ENCODE measurements at places on chromosomes 5 and 9.

DNA sequence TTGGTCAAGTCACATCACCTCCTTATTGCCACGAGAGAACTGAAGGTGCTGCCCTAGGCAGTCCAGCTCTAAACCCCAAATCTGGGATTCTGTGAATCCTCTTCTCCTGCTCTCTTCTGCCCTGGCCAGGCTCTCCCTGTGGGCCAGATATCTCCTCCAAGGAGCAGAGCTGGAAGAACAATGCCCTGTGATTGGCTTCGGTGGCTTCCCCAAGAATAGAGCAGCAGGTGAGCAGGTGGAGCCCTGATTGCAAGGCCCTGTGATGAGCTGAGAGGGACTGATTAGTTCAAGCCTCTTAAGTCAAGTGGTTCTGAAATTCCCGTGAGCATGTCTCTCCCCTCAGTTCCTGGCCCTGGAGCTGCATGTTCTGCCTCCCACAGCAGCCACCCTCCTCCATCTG, 175.3 kb upstream of the BRINP1 start:
- no peak for DNase-seq

DNA sequence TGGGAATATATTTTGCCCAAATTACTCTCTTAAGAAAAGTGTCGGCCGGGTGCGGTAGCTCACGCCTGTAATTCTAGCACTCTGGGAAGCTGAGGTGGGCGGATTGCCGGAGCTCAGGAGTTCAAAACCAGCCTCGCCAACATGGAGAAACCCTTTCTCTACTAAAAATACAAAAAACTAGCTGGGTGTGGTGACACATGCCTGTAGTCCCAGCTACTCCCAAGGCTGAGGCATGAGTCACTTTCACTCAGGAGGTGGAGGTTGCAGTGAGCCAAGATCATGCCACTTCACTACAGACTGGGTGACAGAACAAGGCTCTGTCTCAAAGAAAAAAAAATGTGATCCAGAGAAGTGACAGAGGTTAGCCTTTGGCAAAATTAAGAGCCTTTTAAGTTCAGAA, 26.4 kb upstream of the TMEM171 start:
- no peak for DNase-seq

DNA sequence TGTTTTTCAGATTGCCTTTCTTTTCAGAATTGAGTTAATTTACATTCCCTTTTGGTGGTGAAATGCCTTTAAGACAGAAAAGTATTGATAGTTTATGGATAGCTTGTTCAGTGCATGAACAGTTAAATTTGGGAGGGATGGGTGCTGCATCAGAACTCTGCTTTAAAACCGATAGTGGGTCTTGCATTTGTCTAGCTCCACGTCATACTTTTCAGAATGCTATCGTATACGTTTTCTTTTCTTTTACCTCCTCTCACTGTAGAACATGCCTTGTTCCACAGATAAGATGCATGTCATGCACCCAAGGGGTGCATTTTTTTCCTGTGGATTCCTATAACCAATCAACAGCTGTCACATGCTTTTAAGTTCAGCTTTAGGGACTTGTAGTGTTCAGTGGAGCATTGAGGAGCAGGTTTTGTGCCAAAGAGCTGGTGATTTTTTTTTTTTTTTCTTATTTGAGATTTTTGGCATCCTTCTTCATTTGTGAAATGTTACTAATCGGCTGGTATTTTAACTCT, 2.3 kb downstream of the SLC44A1 start:
- no peak for DNase-seq

- no peak for DNase-seq
Measured at GRCh38 chr5:390623-391491, 52.1 kb upstream of the EXOC3 start.

DNA sequence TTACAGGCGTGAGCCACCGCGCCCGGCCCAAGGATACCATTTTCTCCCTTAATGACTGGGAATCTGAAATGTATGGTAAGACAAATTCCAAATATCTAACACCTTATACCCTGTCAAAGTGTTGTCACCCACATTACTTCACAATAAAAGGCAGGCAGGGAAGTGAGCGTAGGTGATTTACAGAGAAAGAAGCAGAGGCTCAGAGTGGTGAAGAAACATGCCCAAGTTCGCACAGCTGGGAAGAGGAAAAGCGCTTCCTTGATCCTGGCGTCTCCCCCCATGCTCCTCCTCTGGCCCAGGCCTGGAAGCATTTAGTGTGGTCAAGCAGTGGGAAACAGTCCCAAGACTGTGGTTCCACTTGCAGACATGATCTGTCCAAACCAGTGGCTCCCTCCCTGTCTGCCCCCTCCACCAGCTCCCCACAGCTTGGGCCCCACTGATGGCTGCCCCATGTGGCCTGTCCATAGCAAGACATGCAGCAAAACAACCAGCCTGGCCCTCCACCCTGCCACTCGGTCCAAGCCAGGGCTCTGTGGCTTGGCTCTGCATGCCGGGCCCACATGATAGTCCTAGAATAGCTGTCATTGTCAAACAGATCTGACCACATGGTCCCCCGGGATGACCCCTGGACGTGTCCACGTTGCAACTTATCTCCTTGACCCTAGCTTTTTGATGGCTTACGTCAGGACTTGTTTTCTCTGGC, 107.2 kb downstream of the TTLL11 start:
- DNase-seq: no peak

- DNase-seq: no peak
Measured at GRCh38 chr9:37421914-37422288, 595 bp upstream of the GRHPR start.

DNA sequence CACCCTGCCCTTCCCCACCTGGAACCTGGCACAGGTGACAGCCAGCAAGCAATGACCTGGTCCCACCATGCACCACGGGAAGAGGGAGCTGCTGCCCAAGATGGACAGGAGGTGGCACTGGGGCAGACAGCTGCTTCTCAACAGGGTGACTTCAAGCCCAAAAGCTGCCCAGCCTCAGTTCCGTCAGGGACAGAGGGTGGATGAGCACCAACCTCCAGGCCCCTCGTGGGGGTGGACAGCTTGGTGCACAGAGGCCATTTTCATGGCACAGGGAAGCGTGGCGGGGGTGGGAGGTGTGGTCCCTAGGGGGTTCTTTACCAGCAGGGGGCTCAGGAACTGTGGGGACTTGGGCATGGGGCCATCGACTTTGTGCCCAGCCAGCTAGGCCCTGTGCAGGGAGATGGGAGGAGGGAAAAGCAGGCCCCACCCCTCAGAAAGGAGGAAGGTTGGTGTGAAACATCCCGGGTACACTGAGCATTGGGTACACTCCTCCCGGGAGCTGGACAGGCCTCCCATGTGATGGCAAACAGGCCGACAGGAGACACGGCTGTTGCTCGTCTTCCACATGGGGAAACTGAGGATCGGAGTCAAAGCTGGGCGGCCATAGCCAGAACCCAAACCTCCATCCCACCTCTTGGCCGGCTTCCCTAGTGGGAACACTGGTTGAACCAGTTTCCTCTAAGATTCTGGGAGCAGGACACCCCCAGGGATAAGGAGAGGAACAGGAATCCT, 1.9 kb downstream of the CEL start:
- no peak for DNase-seq

- DNase-seq: no peak
Measured at GRCh38 chr9:137430723-137431415, 7.7 kb downstream of the NOXA1 start.

- no peak for DNase-seq
Measured at GRCh38 chr5:137487600-137487999, 11.5 kb downstream of the SPOCK1 start.

GRCh38 chr9:28287455-28287854, 714.2 kb upstream of the C9orf72 start:
- DNase-seq: no peak

- no peak for DNase-seq
Measured at GRCh38 chr5:144013816-144014215, 156.6 kb downstream of the YIPF5 start.

- DNase-seq: no peak
Measured at GRCh38 chr9:124766815-124767554, 4.1 kb downstream of the NR6A1 start.

- peak; percentile 5 for DNase-seq
Measured at GRCh38 chr5:152462021-152462721, 57.1 kb upstream of the NMUR2 start.

GRCh38 chr9:91302831-91303230, 58.9 kb downstream of the AUH start:
- no peak for DNase-seq

DNA sequence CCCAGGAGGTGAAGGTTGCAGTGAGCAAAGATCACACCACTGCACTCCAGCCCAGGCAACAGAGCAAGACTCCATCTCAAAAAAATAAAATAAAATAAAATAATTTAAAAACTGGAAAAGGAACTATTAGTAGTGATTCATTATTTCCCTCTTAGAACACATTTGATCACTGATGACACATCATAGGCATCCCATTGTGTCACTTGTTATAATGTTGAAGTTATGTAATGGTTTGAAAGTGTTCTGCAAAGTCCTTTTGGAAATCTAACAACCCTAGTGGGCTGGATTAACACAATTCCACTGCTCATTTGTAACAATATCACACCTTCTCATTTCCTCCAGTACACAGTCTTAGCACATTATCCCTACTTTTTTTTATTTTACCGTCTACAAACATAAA, 81.8 kb upstream of the LMNB1 start:
- no peak for DNase-seq

DNA sequence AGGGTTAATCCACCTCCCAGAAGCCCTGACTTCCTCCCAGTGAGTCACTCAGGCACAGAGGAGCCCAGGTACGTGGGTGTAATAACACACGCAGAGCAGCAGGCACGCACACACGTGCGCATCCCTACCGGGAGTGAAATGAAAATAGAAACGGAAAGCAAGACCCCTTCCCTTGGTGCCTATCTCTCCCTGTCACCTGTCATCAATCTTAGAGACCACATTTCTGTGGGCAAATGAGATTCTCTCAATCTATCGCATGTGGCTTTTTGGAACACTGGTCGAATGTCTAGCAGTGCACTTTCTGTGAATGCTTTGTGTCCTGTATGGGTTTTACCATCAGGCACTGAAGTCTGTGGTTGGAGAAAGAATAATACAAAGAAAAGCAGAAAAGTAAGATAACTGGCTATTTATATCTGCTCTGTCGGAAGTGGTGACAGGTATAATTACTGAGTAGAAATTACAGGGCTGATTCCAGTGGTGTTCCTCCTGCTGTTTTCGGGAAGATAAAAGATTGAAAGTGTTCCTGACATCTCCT, 137.7 kb upstream of the GRIA1 start:
- DNase-seq: no peak

GRCh38 chr9:68515326-68516017, 25.2 kb downstream of the TMEM252 start:
- DNase-seq: no peak

GRCh38 chr9:135067096-135067710, 20.3 kb upstream of the OLFM1 start:
- DNase-seq: no peak

DNA sequence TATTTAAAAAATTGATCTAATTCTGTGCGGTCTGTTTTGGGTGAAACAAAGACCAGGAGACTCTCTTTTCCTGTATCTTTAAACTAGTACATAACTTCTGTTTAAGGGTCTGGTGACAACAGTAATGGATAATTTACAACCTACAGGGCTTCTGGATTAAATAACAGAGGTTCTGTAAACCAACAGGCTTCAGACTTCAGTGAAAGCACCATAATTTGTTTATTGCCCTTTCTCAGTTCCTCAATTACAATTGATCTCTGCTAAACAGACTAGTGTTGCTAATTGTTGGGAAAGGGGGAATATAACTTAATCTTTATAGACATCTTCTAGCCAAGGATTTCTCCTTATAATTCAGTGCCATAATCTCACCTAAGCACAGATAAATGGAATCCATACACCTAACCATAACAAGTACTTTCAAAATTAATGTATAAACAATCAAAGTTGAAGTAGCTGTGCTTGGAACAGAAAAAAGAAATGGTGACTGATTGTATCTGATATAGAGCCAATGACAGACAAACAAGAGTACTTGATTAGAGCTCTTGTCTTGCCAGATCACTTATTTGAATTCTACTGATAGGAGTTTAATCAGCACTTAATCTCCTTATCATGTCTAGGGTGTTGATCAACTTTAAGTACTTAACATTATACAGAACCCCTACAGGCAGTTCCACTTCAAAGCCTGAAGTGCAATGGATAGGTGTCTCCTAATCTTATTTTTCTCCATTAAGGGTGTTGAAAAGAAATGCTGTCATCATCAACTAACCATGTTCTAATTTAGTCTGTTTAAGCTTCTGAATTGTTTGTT, 536.0 kb downstream of the NR2F1-AS1 start:
- DNase-seq: no peak

DNA sequence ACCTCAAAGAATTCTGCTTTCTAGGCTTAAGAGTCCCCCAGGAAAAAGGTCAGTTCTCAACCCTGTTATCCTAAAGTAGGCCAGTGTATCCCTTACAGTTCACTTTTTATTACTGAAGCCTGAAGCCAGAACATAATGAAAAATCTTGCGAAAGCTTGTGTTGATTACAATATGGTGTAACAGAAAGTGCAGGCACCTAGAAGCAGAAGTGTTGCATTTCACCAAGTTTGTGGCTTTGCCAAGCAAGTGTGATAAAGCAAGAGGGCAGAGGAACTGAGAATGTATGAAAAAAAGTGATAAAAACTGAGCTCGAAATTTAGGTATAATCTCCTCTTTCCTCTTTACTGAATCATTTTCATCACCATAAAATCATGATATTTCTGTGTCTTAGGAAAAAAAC, 26.2 kb downstream of the AGTPBP1 start:
- no peak for DNase-seq

DNA sequence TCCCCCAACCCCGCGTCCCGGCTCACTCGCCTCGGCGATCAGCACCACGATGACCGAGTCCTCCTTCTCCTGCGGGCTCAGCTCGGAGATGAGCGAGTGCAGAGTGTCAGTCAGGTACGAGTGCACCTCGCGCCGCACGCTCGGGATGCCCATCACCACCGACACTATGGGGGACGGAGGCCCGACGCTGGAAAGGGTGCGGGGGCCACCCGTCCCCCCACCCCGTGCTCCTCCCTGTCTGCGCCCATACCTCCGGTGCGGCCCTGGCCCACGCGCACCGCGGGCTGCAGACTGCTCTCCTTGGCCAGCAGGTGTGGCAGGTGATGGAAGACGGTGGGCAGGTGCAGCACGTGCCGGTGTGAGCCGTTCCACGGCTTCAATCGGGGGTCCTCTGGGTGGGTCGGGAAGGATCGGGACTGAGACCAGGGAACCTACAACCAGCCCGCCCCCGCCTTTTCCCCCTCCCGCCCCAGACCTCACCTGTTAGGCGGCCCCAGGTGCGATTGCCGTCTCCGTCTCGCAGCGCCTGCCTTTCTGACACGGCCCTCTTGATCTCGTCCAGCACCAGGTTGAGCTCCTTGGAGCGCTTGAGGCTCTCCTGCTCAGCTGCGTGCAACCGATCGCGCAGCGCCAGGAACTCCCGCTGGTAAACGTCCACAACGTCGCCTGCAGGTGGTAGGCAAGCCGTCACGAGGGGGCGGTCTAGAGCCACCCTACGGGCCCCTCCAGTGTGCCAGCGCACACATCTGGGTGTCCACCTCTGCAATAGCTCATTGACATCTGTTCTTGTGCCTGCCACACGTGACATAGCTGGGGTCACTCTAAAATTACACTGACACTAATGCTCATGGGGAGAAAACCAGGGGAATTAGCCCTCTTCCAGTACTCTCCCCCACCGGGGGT, 5.1 kb downstream of the MGAT4B start:
- DNase-seq: peak; percentile 62

All from GM18507 (cell line).